A673 (cell line): ENCODE measurements at places on chromosomes 12 and 14. TPM values are rescaled to one million over a fixed set of nuclear protein-coding genes. Genes with fewer than 3 reads are reported as not detected.

DNA sequence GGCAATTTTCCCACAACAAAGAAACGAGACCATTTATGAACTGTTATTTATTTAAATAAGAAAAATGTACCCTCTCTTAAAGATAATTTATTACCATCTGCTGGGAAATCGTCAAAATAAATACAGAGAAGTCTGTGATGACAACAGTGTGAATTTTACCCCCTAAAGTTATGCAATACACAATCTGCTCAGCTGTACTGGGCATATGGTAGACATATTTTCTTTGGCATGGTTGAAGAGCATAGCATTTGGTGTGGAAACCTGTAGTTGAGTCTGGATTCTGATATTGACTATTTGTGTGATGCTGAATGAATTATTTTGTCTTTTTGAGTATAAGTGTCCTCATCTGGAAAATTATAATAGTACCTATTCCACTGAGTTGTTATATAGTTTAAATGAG, 60.0 kb downstream of the CFAP54 start:
- H3K27me3 ChIP-seq, result no peaks in the 10 kb centered on the region
- H3K27ac ChIP-seq, result no peak overlapping the region
- no peaks in the 10 kb centered on the region for H3K36me3 ChIP-seq
- no peak for DNase-seq

GRCh38 chr12:101769865-101770264, 30.6 kb upstream of the SYCP3 start:
- H3K27me3 ChIP-seq, result no peaks in the 10 kb centered on the region
- no peak for DNase-seq
- no peaks in the 10 kb centered on the region for H3K36me3 ChIP-seq

DNA sequence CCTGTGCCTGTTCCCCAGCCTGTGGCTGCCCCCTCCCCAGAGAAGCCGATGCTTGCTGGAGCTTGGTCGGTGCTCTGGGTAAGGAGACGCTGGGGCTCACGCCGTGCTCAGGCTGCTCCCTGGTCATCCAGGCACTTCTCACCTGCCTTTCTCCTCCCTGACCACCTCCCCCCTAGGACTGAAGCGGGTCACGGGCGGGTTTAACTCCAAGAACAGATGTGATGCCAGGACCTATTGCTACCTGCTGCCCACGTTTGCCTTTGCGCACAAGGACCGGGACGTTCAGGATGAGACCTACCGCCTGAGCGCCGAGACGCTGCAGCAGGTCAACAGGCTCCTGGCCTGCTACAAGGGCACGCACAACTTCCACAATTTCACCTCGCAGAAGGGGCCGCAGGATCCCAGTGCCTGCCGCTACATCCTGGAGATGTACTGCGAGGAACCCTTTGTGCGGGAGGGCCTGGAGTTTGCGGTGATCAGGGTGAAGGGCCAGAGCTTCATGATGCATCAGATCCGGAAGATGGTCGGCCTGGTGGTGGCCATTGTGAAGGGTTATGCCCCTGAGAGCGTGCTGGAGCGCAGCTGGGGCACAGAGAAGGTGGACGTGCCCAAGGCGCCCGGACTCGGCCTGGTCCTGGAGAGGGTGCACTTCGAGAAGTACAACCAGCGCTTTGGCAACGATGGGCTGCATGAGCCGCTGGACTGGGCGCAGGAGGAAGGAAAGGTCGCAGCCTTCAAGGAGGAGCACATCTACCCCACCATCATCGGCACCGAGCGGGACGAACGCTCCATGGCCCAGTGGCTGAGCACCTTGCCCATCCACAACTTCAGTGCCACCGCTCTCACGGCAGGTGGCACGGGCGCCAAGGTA, 8.4 kb upstream of the EP400 start:
- no peak overlapping the region for H3K4me3 ChIP-seq
- H3K36me3 ChIP-seq, result peaks cover 61% of the 10 kb centered on the region
- H3K4me1 ChIP-seq, result no peaks in the 10 kb centered on the region
- H3K27ac ChIP-seq, result no peak overlapping the region
- H3K27me3 ChIP-seq, result no peaks in the 10 kb centered on the region

GRCh38 chr14:55122440-55122986, 6.5 kb upstream of the LGALS3 start:
- H3K27ac ChIP-seq, result no peak overlapping the region
- H3K4me1 ChIP-seq, result peaks cover 11% of the 10 kb centered on the region
- H3K27me3 ChIP-seq, result no peaks in the 10 kb centered on the region
- H3K36me3 ChIP-seq, result no peaks in the 10 kb centered on the region
- H3K4me3 ChIP-seq, result no peak overlapping the region
- DNase-seq, result no peak

DNA sequence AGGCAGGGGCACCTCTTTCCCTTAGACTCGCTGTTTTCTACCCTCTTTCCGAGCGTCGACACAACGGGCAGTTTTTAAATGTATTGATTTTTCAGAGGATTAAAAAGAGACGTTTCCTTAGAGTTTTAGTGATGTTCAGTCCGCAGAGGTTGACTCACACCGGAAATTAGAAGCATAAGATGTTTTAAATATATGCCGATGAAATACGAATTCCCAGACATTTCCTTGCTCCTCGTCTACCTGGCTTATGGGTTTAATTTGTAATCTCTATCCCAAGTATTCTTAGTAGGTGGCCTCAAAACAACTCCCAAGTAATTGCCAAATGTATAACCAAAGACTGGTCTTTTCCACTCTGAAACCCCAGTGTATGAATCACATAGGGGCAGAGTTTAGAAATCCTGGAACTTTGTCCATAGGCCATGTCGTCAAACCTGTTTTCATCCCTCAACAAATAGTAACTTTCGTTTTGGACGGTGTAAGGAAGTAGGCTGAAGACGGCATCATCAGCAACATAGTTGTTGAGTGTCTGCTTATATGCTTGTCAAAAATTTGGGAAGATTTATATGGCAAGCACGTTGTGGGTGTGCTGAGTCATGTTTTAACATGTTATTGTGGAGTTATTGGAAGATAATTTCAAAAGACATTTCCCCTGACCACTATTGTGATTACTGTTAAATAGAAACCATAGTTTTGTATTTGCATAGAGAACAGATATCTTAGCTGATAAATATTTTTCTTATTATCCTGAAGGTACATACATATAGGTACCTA, 824 bp downstream of the TBK1 start:
- no peaks in the 10 kb centered on the region for H3K27me3 ChIP-seq
- peaks cover 15% of the 10 kb centered on the region for H3K4me1 ChIP-seq
- H3K4me3 ChIP-seq, result peak overlapping the region; percentile 90
- H3K27ac ChIP-seq, result peak overlapping the region; percentile 87

DNA sequence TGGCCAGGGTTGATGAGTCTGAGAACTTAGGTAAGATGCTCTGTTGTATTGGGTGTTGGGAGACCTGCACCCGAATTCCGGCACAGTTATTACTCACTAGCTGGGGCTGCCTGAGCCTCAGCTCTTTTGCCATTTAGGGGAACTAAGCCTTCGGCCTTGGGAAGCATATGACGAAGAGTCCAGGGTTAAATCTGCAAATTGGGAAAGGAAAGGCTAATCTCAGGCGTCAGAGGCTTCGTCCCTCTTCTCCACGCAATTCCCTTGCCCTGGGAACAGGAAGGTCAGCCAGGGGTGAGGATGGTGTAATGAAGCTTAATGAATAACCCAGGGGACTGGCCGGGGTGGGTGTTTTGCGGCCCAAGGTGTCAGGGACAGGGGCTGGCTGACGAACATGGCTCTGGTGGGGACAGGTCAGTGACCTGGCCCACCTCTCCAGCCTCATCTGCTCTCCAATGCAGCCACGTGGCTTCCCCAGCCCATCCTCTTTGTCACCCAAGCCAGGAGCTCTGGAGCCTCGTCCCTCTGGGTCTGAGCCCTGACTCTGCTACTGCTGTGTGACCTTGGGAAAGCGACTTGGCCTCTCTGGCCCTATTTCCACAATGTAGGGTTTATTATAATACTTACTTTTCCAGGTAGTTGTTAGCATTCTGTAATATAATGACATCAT, 3.8 kb upstream of the SDSL start:
- H3K27me3 ChIP-seq, result no peaks in the 10 kb centered on the region
- DNase-seq, result no peak
- H3K27ac ChIP-seq, result no peak overlapping the region
- H3K4me1 ChIP-seq, result no peaks in the 10 kb centered on the region
- no peaks in the 10 kb centered on the region for H3K36me3 ChIP-seq
- H3K4me3 ChIP-seq, result no peak overlapping the region

- no peak overlapping the region for H3K4me3 ChIP-seq
- H3K4me1 ChIP-seq, result peaks cover 16% of the 10 kb centered on the region
- H3K36me3 ChIP-seq, result no peaks in the 10 kb centered on the region
- DNase-seq, result no peak
Observed at GRCh38 chr12:39176356-39176755, 266.6 kb downstream of the KIF21A start.

FBXO34 gene
- 20.9 and 21.4 TPM in 2 replicates for total RNA-seq

COX8C gene
- total RNA-seq, result 0.66 TPM in 1 of 2 replicates, not detected in the other
